ENCODE measurements at places on chromosomes 3 and 15.

- DNase-seq, result no peak
Observed at GRCh38 chr15:51386029-51386428, 44.6 kb downstream of the GLDN start.

- DNase-seq, result no peak
Observed at GRCh38 chr15:75109021-75109735, 85.8 kb downstream of the PPCDC start.

DNA sequence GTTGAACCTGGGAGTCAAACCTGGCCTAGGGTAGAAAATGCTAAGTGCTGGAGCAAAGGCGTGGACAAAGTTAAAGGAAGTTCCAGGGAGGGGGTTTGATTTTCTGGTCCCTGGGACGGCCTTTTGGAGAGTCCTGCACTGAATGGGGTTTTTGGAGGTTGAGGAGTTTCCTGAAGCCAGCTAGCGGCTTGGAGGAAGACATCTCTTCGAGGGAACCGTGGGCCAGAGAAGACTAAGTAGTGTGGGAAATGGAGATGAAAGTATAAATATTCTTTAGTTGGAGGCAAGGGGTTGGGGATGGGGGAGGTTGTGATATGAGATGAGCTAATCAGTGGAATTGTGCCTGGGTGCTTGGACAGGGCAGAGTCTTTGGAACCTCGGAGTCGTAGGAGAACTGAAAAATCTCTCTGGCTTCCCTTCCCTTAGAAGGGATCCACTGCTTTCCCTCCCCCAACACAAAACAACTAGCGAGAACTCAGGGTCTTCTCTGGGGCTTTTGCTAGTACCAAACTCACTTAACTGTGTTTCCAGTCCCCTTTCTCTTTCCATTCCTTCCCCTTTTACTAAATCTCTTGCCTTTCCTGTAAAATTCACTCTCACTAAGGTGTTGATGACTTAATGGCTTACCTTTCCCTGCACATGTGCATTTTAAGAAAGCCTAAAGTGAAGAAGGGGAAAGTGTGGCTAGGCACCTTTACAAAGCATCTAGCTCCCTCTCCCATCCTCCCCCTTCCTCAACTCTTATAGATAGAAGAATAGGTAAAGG lies 1.0 kb downstream of the LPP start:
- no peak for DNase-seq

- no peak for DNase-seq
Observed at GRCh38 chr3:46593979-46594378, 18.3 kb upstream of the FAM240A start.

- no peak for DNase-seq
Observed at GRCh38 chr3:67011414-67012131, 13.5 kb downstream of the KBTBD8 start.

DNA sequence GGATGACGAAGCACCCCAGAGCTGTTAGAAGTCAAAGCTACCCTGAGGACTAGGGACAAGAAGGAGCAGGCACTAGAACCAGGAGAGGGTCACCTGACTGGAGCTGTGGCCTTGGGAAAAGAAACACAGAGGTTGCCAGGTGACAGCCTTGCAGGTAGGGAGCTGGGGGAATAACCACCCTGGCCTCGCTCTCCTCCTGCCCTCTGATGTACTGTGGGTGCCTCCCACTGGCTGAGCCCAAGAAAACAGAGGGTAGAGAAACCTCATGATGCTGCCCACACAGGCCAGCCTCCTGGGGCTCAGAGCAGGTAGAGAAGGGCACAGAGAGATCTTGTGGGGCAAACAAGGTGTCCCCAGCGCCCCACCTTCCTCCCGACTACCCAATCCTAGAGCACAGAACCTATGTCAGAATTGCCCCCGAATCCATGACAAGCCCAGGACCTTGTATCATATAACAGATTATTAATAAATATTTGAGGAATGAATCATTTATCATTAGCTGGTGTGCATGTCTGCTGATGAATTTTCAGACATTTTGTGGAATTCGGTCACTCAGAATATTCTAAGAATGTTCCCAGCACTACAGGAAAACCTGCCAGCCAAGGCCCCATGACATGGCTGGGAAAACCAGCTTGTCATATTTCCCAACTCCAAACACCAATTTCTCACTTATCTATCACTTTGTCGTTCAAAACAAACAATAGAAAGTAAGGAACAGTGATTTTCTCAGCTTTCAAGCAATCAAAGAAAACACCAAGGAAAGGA lies 59.8 kb upstream of the MEX3B start:
- no peak for DNase-seq

DNA sequence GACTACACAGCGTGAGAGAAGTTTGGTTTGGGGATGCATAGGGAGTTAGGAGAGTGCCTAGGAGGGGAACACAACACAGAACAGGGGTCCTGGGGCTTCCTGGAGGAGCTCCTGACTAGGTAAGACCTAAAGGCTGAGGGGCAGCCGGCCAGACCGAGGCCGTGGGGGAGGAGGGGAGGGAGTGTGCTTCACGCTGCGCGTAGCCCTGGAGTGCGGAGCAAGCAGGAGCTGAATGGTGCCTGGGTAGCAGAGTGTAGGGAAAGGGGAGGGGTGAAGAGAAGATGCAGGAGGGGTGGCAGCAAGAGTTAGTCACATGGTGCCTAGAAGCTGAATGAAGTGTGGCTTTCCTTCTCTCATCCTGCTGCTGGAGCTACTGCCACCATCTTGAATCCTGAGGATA lies 32.4 kb upstream of the HHATL start:
- DNase-seq, result no peak

DNA sequence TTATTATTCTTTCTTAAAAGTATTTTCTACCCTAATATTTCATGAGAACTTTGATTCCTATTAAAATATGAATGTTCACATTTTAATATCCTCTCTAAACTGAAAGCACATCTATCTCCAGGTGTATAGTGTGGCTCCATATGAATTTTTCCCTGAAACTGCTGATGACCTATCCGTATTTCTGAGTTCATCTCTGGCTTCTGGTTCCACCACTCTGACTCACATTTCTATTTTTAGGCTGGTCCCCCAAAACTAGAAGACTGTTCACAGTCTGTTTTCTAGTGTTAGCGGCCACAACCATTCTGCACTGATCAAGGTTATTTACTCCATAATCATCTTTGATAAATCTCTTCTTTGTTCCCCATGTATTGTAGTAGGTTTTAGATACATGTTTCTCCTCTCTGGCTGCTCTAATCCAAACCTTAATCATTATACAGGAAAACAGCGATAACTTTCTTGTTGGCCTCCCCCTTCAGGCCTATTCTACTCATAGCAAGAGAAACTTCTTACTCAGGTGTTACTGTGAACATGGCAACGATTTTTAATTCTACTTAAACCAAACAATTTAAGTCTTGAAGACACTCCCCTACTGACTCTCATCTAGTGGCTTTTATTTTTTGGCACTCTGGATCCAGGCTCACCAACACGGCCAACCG lies 12.8 kb downstream of the ADPGK start:
- DNase-seq, result no peak

- no peak for DNase-seq
Observed at GRCh38 chr3:164521644-164522043, 556.7 kb downstream of the SI start.

DNA sequence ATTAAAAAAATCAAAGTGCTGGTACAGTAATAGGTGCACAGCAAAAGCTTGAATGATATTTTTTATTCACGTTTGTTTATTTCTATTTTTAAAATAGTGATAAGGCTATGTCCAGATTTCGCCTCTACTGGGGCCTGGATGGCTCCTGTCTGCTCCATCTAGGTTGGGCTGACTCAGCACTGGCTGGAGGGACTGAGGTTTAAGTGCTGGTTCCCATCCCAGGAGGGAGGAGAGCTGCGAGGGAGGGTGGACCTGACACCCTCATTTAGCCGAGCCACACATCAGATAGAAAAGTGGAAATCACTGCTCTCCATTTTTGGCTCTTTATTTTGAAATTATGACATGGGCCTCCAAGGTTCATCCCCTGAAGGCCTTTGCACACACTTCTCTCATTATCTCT lies 95.4 kb upstream of the AGBL1 start:
- no peak for DNase-seq

DNA sequence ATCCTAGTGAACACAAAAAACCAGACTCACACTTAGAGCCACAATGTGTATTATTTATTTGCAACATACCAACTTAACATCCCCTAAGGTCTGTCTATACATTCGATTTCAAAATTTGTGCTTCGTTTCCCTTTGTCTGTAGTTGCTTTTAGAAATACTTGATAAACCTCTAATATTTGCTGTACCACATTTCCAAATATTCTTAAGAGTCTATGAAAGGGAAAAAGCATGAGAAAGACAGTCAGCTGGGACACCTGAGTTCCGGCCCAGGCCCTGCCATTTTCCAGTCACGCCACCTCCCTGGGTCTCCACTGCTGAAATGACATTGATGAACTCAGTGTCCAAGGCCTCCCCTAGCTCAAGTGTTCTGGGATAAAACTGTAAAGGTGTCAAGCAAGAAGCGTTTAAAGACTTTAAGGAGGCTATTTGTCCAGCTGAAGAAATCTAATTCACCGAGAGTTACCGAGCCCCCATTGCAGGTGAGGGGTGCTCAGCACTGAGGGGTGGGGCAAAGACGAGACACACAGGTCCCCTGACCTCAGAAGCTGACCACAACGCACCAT lies 26.6 kb downstream of the LRRC2 start:
- DNase-seq, result no peak

GRCh38 chr15:55035749-55036148 lies 161.0 kb downstream of the RSL24D1 start:
- no peak for DNase-seq

GRCh38 chr3:184827572-184827971 lies 15.6 kb downstream of the VPS8 start:
- no peak for DNase-seq

GRCh38 chr15:57624730-57625129 lies 33.0 kb downstream of the MYZAP start:
- DNase-seq, result no peak

Data from GOT3 (cell line).